T-helper 1 cell (primary cell): ENCODE measurements at places on chromosomes 7 and 10.

GRCh38 chr10:91556691-91557566 lies 75.9 kb downstream of the PPP1R3C start:
- DNase-seq: no peak

DNA sequence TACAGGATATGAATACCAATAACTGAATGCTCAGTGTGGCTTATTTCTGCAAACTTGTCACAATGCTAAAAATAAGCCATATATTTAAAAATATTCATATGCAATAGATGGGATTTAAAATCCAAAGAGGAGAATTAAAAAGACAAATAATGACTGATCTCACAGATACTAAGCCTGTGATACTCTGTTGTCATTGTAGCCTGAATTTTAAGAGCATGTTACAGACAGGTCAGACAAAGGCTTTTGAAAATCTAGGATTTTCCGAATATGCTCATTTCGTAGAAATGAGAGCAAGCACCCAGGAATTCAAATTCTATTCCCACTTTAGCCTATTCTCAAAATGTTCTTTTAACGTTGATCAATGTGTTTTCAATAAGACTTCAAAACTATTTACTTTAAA lies 269.7 kb downstream of the PCDH15 start:
- DNase-seq: no peak

DNA sequence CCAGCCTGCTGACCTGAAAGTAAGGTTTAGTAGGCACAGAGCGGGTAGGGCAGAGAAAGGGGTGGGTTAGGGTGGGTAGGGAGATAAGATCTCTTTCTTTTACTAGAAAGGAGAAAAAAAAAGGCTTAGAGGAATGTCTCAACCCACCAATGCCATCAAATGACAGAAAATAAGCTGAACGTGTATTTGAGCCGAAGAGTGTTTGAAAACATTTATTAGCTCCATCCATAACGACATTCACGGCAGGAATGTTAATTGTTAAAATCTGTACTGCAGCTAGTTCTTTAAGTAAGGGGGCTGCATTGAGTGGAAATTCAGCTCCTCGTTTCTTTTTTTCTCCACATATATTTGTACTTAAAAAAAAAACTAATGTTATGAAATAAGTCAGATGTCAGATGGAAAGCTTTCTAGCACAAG lies 63.7 kb upstream of the ARID5B start:
- DNase-seq: no peak

- DNase-seq: peak; percentile 47
Measured at GRCh38 chr7:149209518-149210269, 14.3 kb downstream of the ZNF282 start.

DNA sequence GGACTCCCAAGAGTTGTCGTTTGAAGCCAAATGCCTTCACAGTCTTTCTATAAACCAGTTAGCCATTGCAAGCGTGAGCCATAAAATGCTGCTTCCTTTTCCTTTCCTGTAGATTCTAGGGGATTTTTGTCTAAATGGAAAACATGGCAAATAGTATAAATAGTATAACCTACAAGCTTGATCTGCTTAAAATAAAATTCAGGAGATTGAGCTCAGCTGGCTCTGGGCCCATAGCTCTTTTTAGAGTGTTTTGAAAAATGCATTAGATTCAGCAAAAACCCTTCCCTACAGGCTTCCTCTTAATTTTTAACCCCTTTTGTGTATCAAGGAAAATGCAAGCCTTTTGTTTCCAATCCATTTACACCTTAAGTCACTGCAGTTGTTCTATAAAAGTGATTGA lies 190.1 kb upstream of the GDF10 start:
- no peak for DNase-seq

DNA sequence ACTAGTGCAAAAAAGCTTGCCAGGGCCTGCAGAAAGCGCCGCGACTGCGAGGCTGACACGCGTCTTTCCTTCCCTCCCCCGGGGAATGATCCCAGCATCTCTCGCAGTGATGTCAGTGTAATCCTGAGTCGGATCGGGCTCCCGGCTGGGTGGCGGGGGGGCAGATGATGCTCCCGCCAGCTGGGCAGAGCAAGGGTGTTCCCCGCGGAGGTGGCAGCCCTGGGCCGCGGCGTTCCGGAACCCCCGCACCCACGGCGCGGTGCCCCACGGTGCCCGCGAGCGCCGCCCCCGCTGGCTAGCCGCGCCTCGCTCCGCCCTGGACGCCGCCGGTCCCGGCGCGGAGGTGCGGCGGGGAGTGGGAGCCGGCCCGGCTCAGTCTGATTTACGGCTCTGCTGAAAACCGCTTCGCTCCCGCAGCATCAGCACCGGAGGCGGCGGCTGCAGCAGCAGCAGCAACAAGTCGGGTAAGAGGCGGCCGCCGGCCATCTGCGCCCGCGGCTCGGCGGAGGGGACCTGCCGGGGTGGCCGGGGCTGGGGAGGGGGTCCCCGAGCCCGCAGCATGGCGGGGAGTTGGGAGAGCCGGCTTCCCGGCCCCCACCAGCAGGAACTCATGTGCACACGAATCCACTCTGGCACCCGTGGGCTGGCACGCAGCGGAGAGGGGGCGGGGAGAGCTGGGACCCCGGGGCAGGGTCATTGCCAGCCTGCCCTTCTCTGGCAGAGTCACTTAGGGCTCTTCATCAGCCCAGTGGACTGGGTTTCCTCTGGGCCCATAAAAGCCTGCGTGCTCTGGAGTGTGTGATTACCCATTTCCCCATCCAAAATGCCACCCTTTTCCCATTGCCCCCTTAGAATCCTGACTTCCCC lies at the start of gene ZNF365:
TSS of gene ZNF365 (plus strand) at position 375 of the 867 bp plus-strand sequence. CDS start 1,825 bp downstream, outside the sequence.
- DNase-seq: peak; percentile 38

GRCh38 chr7:43492896-43493295 lies 90.0 kb upstream of the STK17A start:
- no peak for DNase-seq

- DNase-seq: no peak
Measured at GRCh38 chr7:131032786-131033185, 294.9 kb upstream of the MKLN1 start.

DNA sequence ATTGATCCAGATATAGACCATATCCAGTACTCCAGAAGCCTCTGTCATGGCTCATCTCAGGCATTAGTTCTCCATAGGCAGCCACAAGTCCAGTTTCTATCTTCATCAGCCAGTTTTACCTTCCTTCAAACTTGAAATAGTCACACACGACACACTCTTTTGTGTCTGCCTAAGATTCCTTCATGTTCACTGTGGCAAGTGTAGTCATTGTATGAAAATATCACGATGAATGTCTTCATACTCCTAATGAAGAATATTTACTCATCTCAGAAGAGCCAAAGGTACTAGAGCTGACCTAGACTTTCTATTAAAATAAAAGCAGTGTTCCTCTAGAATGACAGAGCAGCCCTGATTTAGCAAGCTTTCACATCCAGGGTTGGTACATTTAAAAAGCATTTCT lies 230.7 kb downstream of the SNX13 start:
- no peak for DNase-seq

- no peak for DNase-seq
Measured at GRCh38 chr10:59240582-59241183, 64.2 kb downstream of the PHYHIPL start.

GRCh38 chr10:124522131-124522932 lies 60.7 kb downstream of the LHPP start:
- no peak for DNase-seq

- DNase-seq: no peak
Measured at GRCh38 chr7:131543298-131543697, 13.1 kb downstream of the PODXL start.

DNA sequence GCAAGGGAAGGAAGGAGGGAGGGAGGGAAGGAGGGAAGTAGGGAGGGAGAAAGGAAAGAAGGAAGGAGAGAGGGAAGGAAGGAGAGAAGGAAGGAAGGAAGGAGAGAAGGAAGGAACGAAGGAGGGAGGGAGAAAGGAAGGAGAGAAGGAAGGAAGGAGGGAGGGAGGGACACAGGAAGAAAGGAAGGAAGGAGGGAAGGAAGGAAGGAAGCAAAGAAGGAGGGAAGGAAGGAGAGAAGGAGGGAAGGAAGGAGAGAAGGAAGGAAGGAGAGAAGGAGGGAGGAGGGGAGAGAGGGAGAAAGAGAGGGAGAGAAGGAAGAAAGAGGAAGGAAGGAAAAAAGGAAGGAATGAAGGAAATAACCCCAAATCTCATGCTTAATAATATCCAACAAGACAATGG lies 630.6 kb downstream of the GRID1 start:
- DNase-seq: no peak

GRCh38 chr7:26657206-26657641 lies 207.2 kb downstream of the SKAP2 start:
- DNase-seq: no peak

DNA sequence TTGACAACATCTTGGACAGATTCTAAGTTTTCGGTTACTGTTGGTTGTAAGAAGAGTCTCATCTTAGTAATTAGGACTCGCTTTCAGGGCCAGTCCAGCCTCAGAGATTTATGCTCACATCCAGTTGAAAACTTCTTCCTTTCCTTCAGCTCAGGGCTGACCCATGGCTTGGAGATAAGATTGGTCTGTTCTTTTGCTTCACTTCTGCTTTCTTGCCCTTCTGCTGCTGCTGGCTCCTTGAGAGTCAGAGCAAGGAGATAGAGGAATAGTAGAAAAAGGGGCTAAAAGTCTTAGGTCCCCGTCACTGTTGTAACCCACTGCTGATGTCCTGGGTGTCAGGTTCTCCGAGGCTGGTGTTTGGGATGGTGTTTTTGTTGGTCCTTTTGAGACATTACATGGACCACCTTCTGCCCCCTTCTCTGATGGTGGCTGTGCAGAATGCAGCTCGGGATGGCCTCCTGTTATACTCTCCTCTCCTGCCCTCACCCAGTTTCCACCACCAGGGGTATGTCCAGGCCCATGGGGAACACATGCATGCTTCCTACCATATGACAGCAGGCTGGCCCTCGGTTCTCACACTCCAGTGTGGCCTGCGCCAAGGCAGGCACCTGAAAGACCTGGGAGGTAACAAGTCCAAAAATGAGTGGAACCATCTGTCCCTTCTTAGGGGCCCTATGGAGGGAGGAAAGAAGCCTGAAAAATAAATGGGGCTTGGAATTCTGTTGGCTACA lies 67.8 kb upstream of the PCBD1 start:
- no peak for DNase-seq

- peak; percentile 6 for DNase-seq
Measured at GRCh38 chr10:58513188-58514110, 777 bp downstream of the BICC1 start.

DNA sequence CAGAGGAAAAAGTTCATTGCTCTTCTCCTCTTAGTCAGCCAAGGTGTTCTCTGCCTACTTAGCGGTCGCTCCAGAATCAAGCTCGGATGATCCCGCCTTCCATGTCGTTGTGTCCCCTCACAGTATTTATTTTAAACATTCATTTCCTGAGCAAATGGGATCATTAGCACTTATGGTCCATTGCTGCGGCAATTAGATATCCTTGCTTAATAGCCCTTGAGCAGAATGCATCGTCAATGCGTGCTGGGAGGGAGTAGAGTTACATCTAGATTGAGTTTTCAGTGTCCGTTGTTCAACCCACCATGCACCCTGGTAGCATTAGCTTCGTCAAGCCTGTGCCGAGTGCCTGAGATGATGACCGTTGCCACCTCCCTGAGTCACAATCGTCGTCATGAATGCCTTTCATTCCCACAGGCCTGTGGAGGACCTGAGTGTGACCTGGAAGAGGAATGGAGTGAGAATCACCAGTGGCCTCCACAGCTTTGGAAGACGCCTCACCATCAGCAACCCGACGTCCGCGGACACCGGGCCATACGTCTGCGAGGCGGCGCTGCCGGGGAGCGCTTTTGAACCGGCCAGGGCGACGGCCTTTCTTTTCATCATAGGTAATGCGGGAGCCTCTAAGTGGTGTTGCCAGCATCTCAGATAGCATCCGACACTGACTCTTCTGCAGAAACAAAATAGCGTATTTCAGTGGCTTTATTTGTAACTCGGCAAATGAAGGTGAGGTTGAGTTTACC lies 650.4 kb downstream of the SDK1 start:
- DNase-seq: no peak

- DNase-seq: no peak
Measured at GRCh38 chr10:94353336-94353735, 9.4 kb downstream of the NOC3L start.

DNA sequence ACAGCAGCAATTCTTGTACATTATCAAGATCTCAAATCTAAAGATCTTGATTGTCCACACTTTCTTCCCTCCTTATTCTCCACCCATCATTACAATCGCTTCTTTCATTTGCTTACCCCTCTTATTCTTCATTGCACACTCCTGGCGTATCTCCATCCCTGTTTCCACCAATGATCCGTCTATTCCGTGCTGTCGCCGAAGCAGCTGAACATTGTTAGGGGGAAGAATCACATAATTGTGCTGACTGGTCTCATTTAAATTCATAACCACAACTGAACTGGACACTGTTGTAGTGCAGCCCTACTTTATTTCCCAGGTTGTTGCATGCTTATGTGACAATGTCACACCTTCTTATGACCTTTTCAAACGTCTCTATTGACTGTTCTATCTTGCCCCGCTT lies 18.9 kb upstream of the NRP1 start:
- no peak for DNase-seq

- no peak for DNase-seq
Measured at GRCh38 chr10:115941361-115941771, 331.6 kb downstream of the GFRA1 start.

- DNase-seq: peak; percentile 16
Measured at GRCh38 chr10:14507176-14507575, 176.5 kb upstream of the FRMD4A start.

GRCh38 chr7:33091111-33091531 lies 18.1 kb downstream of the RP9 start:
- no peak for DNase-seq

- DNase-seq: no peak
Measured at GRCh38 chr10:48199580-48200377, 74.7 kb downstream of the FRMPD2 start.

GRCh38 chr7:82729172-82730030 lies 285.8 kb upstream of the CACNA2D1 start:
- no peak for DNase-seq

- no peak for DNase-seq
Measured at GRCh38 chr7:112290065-112290464, 83.6 kb downstream of the ZNF277 start.

DNA sequence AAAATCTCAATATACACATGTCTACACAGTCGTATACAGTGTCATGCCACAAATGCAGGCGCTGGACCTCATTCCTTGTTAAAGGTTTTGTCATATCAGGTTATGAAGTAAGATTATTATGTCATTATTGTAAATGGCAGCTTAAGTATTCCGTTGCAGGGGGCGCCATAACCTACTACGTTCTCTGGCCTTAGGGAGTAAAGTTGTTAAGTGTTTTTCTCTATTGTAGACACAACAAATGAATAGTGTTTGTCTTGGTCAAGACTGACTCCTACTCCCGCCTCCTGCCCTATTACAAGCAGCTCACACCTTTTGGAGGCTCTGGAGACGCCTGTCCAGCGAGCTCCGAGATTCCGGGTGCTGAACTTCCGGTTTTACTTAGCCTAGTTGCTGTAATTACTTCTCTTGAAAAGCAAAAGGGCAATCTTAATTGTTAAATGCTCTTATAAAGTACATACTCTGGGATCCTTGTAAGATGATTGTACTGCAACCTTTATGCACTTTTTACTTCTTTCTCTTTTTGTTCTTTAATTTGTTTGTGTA lies 994 bp downstream of the GATAD1 start:
- peak; percentile 60 for DNase-seq

- DNase-seq: no peak
Measured at GRCh38 chr10:128044961-128045832, 81.0 kb downstream of the MKI67 start.

- DNase-seq: no peak
Measured at GRCh38 chr10:74058071-74058470, 60.2 kb downstream of the VCL start.

- DNase-seq: no peak
Measured at GRCh38 chr7:135098391-135098790, 49.5 kb upstream of the TMEM140 start.

- no peak for DNase-seq
Measured at GRCh38 chr7:66927348-66927948, 6.4 kb downstream of the TMEM248 start.
